ENCODE measurements at places on chromosomes 7 and 10. TPM values are rescaled to one million over a fixed set of nuclear protein-coding genes. Genes with fewer than 3 reads are reported as not detected.

Gene IDI2
- total RNA-seq, result not detected

Gene SEMA3A
- 80.2 TPM for total RNA-seq

Gene TMEM236
- total RNA-seq, result 0.17 TPM

Gene THSD7A
- total RNA-seq, result 38.8 TPM

Gene TMEM270
- not detected for total RNA-seq

Gene TLX1
- not detected for total RNA-seq

DNA sequence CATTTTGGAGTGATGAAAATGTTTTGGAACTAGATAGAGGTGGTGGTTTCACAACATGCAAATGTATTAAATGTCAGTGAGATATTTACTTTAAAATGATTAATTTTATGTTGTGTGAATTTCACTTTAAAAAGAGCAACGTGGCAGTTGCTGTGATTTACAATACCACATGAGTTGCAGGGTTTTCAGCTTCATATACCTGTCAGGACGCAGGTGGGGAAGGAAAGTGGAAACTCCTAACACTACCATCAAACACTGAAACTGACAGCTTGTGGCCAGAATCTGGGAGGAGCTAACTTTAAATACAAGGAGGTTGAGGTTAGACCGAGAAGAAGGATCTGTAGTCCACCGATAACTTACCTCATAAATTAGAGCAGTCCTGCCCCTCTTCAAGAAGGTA, 168.9 kb upstream of the TMEM72 start:
- no peak for DNase-seq

DNA sequence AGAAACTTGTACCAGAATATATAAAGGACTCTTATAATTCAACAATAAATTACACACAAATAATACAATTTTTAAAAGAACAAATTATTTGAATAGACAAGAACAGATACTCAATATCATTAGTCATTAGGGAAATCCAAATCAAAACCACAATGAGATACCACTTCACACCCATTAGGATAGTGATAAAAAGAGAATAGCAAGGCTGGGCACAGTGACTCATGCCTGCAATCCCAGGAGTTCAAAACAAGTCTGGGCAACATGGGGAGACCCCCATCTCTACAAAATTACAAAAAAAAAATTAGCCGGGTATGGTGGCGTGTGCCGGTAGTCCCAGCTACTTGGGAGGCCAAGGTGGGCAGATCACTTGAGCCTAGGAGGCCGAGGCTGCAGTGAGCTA, 52.2 kb upstream of the KCNIP2 start:
- no peak for DNase-seq

GRCh38 chr10:27792216-27792615, 46.6 kb upstream of the MKX start:
- no peak for DNase-seq

DNA sequence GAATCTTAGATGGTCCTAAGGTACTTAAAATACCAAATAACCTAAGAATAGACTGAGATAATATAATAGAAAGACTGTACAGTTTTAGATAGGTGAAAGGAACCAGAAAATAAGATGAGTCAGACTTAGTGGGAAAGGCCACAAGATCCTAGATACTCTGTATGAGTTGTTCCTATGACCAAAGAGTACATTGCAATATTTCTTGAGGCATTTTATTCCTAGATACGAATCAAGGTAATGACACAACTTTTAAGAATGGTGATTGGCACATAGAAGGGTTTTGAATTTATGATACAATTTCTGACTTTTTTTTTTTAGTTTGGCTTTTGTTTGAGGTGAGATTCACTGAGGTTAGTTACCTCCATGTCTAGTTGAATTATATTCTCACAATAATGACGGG, 30.2 kb downstream of the MGAM start:
- no peak for DNase-seq

- DNase-seq, result no peak
These were observed 78.5 kb downstream of the ETV1 start for GRCh38 chr7:13910805-13911551.

DNA sequence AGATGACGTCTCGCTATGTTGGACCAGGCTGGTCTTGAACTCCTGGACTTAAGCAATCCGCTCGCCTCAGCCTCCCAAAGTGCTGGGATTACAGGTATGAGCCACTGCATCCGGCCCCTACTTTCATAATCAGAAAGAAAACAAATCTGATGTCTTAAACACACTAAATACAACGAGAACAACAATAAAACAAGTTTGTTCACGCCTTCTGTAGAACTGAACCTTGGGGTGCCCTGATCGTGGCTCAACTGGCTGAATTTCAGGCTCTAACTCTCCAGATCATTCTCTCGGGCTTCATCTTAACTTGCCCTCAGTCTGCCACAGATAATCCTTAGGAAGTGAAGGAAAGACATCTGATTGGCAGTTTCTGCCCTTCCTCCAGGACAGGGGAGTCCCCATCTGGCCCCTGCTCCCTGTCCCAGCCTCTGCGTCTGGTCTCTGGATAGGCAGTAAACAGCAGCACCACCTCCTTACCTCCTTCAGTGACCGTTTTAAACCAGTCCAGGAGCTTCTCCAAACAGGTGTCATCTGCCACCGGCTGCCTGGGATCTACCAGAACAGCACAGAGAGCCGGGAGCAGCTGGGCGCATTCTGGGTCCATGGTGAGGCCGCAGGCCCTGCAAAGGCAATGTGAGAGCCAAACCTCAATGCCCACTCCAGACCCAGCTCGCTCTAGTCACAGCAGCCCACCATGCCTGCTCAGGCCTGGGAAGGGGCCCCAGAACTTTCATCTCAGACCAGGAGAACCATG, 1.3 kb downstream of the BRAT1 start:
- no peak for DNase-seq

DNA sequence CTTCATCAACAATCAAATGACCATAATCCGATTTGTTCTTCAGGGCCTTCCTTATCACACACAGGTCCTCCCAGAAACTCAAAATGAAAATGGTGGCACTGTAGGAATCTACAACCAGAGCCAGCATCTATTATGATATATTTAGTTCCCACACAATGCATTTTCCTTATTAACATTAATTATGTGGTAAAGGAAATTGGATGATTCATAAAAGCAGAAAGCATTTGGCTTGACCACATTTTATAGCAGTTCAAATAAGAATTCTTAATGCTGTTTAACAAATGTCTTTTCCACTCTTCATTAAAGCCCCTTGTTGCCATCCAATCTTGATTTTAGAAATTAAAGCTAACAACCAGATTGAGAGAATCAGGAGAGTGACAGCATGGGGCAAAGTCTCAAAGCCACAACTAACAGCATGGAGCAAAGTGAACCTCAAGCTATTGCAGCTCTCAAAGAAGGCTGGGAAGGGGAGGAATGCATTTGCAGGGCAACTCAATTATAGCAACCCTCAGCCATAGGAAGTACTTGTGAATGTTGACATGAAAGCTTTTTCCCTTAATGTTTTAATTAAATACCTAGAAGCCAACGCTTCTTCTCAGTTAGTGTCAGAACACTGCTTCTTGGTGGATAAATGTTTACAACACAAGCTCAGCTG, 549.1 kb downstream of the NXPH1 start:
- no peak for DNase-seq

DNA sequence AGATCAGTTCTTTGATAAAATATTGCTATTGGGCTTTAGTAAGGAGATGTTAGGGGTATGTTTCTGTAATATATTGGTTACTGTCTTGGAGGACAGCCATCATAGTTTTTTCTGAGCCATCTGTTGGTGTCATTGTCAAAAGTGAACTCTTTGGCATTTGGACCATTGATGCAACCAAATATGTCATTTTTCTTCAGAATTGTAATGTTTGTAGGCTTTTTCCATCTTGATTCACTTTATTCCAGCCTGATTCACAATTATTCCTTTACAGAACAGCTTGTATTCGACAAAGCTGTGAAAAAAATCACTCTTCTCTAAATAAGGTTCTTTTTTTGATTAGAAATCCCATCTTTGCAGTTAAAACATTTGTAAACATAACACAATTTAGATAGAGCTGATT, 37.4 kb downstream of the SMNDC1 start:
- no peak for DNase-seq

GRCh38 chr7:120915314-120916105, 35.1 kb upstream of the ING3 start:
- DNase-seq, result no peak

DNA sequence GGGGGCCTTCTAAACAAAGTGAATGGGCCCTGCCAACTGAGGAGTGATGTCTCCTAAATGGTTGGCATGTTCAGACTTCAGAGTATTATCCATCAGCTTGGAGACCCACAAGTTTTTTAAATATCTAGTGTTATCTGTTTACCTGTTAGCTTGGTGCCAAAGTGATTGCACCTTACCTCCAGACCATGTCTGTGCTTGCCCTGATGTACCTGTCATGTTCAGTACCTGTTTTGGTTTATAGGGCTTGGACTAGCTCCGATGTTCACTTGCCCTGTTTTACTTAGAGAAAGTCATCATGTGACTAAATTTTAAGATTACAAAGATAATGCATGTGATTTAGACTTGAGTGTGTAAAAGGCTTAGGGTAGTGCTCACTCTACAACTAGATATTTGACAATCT, 67.7 kb downstream of the CNNM2 start:
- no peak for DNase-seq

- DNase-seq, result no peak
These were observed 10.5 kb downstream of the DDC start for GRCh38 chr7:50554431-50555322.

DNA sequence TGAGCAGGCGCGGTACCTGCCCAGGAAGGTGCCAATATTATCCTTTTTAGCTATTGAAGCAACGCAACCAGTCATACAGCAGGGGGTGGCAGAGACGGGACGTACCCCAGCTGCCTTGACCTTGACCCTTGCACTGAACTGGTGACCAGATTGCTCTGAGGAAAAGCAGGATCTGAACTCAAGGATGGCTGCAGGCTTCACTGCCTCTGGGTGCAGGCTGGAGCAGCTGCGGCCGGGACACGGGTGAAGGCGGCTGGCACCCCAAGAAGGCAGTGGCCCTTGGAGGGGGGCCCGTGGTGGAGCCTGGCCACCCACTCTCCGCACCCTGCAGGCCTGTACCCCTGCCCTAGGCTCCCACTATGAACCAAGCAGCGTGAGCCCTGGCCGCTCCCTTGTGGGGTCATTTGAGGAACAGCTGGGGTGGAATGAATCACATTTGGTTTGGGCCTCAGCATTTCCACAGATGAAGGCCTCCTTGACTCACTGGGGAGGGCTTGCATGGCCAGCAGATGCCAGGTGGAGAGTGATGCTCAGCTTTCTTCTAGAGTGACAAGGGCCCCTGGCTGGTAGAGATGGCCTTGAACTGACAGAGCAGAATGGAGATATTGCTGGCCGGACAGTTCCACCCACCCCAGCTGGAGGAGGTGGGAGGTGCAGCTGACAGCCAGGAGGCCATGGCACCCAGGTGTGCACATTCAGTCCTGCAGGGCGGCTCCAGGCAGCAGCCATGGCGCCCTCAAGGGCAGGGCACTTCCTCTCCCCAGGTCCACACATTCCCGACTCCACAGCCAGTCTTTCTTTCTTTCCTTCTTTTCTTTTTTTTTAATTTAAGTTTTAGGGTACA, 218.7 kb downstream of the WDR37 start:
- DNase-seq, result no peak

DNA sequence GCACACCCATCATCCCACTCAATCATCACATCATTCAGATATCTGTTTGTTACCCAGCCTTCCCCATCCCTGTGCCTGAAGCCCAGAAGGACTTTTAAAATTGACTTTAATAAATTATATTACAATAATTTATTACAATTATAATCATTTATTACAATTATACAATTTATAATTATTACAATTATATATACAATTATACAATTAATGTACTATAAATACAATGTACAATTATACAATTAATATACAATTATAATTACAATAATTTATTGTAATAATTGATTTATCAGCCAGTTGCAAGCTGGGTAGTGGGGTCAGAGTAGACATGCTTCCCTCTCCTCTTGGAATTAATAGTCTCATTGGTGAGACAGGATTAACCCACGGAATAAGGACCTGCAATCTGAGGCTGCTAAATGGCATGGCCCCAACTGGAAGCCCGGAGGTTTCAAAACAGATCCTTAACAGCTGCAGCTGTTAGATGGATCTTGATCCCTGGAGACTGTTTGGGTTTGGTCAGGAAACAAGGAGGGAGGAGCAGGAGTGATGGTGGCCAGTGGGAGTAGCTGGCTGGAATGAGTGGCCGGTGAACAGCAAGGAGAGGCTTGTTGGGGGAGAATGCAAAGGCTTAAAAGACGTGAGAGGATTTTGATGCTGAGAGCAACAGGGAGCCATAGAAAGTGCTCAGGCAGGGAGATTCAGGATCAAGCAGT, 402.8 kb upstream of the PODXL start:
- DNase-seq, result no peak
